Renal cortex interstitium (tissue), 15 donors: ENCODE measurements at places on chromosomes 7 and 10. TPM values are rescaled to one million over a fixed set of nuclear protein-coding genes. Genes with fewer than 3 reads are reported as not detected.

PALD1 gene
- polyA plus RNA-seq: 10.1 TPM

SEMA4G gene
- 49.8 TPM for polyA plus RNA-seq

UCMA gene
- not detected for polyA plus RNA-seq

RNF148 gene
- 0.16 TPM for polyA plus RNA-seq

FAM180A gene
- not detected for polyA plus RNA-seq

GLCCI1 gene
- 38.7 TPM for polyA plus RNA-seq

ZNF777 gene
- polyA plus RNA-seq: 12.4 TPM

FUOM gene
- polyA plus RNA-seq: 20.8 TPM

PHYH gene
- 35.3 TPM for polyA plus RNA-seq

SYT15B gene
- polyA plus RNA-seq: 2.3 TPM

COL26A1 gene
- polyA plus RNA-seq: 28.3 TPM

ANKRD7 gene
- polyA plus RNA-seq: 3.2 TPM

CDC14C gene
- not detected for polyA plus RNA-seq

SORCS1 gene
- polyA plus RNA-seq: 18.9 TPM

SLC26A5 gene
- 0.22 TPM for polyA plus RNA-seq

ITPRID1 gene
- not detected for polyA plus RNA-seq

CHN2 gene
- polyA plus RNA-seq: 19.2 TPM

AKR1B1 gene
- polyA plus RNA-seq: 90.0 TPM

AQP1 gene
- 225 TPM for polyA plus RNA-seq

KEL gene
- polyA plus RNA-seq: 2.6 TPM

TMEM196 gene
- polyA plus RNA-seq: not detected

TCAF2 gene
- polyA plus RNA-seq: 3.0 TPM

AS3MT gene
- 18.7 TPM for polyA plus RNA-seq

TIAL1 gene
- 145 TPM for polyA plus RNA-seq

TEX47 gene
- polyA plus RNA-seq: not detected

HOXA9 gene
- polyA plus RNA-seq: 118 TPM

HTRA1 gene
- polyA plus RNA-seq: 158 TPM

ADAM12 gene
- 22.5 TPM for polyA plus RNA-seq
